Amygdala (tissue), 56 donors: ENCODE measurements at places on chromosomes 4 and X.

DNA sequence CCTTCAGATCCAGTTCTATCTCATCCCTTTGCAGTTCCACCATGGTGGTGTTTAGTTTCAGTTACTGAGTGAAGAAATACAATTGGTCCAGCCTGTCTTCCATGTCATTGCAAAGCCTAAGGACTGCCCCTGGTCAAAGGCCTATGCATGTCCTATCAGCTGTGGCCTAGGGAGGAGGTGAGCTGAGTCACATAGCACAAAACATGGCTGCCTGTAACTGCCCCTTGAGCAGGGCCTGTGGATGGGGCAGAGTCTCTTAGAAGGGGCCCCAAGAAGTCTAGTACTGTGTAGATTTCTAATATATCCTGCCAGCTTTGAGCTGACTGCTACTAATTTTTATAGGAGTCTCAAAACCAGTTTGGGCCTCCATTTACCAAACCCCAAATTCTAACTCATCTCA, 296.7 kb downstream of the FBXW7 start:
- no peak for DNase-seq

DNA sequence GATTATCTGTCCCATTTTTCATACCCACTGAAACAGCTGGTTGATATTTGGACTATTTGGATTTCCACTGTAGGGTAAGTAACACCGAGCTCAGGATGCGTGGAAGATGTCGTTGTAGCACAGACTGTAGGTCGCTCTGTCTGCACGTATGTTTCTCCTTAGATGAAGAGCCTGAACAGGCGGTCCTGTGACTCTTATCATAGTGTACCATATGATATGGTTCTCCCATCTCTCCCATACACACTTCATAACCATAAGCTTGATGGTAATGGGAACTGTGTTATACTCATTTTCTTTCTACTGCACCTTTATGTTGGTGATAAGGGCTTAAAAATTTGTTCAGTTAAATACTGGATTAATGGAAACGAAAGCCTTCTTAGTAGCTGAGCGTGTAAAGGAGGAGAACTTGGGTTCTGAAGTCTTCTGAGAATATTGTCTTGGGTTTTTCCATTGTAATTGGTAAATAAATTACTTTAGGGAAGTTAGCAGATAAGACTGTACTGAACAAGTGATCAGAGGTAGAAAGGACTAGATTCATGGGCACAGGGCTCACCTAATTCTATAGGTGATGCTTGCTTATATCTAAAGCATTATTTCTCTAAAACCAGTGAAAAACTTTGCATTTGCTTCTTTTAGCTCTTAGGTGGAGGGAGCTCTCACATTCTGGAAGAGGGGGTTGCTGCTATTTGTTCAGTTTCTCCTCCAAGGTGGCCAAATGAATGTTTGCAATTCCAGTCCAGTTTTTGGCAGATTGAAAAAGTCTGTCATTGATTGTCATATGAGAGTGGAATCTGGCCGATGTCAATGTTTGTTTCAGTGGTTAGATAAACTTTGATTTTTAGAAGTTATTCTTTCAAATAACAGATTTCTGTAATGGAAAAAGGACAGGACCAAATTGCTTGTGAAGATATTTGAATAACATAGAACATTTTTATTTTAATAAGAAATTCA, 15.8 kb downstream of the SMAD1 start:
- no peak for DNase-seq

DNA sequence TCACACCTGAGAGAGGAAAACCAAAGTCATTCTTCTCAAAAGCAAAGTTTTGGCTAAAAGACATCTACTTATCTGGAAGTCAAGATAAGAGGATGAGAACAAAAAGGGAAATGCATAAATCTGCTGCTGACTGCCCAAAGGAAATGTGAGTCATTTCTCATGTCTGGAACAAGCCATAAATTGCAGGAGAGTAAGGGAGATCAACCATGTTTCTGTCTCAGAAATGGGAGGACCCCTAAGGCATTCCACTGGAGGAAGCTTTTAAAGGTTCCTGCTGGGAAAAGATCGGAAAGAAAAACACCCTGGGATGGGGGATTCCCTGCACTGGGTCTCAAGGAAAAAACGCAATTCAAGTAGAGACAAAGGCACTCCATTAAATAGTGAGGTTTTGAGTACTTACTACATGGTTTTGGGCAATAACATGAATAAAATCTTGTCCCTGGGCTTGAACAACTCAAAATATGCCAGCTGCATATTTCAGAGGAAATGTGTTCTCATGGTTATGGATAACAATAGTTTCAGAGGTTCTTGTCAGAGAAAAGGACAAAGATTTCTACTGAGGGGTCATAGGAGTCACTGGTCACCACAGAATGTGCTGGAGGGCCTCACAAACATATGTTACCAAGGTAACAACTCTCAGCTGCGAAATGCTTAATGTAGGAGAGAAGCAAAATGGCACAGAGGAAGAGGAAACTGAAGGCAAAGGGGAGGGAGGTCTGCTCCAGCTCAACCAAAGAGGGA, 19.3 kb downstream of the GPR143 start:
- no peak for DNase-seq

GRCh38 chr4:24778464-24779225, 16.7 kb upstream of the SOD3 start:
- no peak for DNase-seq

DNA sequence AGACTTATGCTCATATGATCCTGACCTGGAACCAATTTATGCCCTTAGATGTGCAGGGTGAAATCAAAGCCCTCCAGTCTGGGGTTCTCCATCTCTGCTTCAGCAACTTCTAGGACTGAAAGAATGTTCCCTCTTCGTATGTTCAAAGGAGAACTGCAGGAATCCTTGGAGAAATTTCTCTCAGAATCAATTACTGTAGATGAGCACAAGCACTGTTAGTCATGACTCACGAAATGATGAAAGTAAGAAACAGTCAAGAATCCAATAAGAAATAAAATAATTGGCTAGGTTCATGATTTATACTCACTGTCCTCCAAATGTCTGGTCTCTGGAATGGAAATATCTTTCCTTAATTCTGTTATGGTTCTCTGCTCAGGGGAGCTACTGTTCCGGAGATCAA, 348.2 kb downstream of the PDGFC start:
- DNase-seq, result no peak

DNA sequence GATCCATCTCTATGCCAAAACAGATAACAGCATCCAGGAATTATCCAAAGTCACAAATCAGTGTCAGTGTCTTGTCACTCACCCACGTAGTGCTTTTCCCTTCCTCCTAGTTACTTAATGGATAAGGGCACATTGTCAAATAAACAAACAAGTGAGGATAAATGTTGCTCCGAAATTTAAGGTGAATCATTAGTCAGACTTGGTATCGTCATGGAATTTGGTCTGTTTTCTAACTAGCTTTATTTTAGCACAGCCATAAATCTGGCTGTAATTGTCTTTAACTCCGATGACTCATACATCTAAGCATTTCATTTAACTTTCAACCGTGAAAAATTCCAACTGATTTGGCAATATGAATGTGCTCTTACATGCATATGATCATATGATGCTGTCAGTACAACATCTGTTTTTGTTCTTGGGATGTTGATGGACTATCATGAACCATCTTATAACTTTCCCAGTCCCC, 83.3 kb downstream of the SNCA start:
- no peak for DNase-seq

- no peak for DNase-seq
Observed at GRCh38 chr4:149264093-149264733, 551.4 kb downstream of the IQCM start.

- DNase-seq, result no peak
Observed at GRCh38 chr4:2290488-2290887, 28.6 kb upstream of the MXD4 start.

DNA sequence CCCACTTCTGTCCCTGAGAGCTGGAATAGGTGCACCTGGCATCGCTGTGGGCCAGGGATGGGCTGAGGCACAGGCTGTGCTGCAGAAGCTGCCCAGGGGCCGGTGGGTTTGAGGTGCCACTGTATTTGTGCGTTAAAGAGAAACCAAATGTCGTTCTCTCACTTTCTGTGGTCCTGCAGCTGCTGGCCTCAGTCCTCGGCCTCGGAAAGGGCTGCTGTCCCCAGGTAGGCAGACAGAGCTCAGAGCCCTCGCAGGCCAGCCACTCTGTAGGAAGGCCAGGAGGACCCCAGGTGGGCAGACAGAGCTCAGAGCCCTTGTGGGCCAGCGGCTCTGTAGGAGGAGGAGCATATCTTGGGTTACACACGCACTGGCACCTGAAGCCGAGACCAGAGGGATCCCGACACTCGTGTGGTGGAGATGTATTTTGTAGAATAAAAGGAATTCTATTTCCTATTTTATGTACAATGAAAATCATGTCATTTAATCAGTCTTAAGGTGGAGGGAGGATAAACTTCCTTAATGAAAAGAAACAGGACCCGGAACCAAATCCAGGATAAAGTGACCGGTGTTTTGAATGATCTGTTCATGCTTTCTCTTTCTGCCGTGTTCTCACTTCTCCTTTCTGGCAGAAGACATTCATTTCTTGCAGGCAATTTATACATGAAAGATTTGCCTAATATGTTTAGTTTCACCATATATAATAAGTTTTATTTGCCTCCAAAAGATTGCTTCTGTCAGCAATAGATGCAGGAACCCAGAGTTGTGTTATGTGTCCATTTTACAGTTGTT, 54.4 kb upstream of the HGFAC start:
- no peak for DNase-seq

DNA sequence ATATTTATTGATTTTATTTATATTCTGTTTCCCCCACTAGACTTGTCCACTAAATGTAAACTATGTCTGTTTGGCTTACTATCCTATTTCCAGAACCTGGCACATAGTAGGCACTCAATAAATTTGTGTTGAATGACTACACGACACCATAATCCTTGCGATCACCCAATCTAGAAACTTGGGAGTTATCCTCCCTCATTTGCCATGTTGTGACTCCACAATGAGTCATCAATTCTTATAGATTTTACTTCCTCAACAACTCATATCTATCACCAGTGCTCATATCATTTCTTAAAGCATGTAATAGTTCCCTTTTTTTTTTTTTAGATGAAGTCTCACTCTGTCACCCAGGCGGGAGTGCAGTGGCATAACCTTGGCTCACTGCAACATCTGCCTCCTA, 39.9 kb upstream of the VAMP7 start:
- DNase-seq, result no peak

GRCh38 chrX:112687189-112687691, 7.5 kb upstream of the LHFPL1 start:
- DNase-seq, result no peak

GRCh38 chr4:121448231-121448630, 67.4 kb upstream of the QRFPR start:
- DNase-seq, result no peak

DNA sequence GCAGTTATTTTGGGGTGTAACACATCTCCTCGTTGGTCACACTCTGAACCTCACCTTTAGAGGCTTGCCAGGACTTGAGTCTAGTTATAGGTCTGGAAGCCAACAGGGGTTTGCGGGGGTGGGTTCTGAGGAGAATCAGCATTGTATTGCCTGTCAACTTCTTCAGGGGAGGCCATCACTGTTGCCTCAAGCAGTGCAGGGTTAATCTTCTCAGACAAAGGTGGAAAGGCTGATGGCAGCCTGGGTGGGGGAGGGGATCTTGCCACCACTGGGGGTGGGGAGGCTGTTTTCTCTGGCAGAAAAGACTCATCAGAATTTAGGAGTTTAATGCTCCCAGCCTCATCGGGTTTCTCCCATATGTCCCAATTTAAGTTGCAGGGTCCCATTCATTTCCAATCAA, 387.8 kb downstream of the PRR32 start:
- no peak for DNase-seq

GRCh38 chrX:148917441-148917840, 417.0 kb downstream of the AFF2 start:
- DNase-seq, result no peak

- no peak for DNase-seq
Observed at GRCh38 chr4:129335276-129335675, 239.3 kb downstream of the C4orf33 start.

DNA sequence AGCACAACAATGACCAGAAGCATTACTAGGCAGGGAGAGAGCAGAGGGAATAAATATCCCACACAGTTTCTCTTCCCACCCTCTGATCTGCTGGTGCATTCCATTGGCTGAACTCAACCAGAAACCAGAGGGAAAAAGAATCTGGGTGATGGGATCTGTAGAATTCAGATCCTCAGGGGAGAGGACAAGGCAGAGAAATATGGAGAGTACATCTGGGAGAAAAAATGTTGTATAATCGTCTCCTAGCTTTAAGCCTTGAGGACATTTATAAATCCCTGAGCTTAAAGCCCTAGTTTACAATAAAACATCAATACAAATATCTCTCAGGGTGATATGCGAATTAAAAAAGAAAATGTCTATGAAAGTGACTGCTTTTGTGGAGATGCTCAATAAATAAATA, 368.1 kb upstream of the MAD2L1 start:
- no peak for DNase-seq

DNA sequence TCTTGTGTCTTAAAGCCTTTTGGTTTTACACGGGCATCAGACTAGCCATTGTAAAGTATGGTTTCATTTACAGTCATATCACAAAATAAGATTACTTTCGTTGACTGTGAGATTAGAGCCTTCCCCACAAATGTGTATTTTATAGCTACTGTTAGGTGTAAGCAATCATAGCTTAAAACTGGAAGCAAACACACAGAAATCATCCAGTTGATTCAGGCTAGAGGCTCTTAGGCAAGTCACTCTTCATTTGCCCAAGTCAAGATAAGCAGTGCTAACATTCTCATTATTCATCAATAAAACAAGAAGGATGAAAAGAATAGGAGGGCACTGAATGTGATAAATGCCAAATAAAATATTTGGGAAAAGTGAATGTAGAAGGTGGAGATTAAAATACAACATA, 448.7 kb upstream of the FAM241A start:
- no peak for DNase-seq

DNA sequence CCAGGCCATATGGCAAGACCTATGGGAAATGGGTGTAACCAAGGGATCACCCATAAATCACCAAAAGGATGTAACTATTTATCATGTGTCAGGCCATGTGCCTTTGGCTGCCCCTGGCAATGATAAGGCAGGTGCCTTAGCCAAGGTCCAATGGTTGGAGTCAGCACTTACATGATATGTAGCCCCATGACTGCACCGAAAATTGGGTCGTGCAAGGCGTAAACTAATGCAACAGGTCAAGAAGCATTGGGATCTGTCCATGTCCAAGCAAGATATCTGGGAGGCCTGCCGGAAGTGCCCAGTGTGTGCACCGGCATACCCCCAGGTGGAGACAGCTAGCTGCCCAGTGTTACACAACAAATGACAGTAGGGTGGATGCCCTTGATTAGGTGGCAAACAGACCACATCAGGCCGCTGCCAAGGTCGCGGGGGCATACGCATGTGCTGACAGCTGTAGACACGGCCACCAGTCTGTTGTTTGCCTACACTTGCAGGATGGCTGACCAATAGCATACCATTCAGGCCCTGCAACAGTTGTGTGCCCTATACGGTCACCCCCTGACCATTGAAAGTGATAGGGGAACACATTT, 698.2 kb upstream of the AGA start:
- DNase-seq, result no peak
